Effector memory CD8-positive, alpha-beta T cell (primary cell): ENCODE measurements at places on chromosomes 16 and 17.

DNA sequence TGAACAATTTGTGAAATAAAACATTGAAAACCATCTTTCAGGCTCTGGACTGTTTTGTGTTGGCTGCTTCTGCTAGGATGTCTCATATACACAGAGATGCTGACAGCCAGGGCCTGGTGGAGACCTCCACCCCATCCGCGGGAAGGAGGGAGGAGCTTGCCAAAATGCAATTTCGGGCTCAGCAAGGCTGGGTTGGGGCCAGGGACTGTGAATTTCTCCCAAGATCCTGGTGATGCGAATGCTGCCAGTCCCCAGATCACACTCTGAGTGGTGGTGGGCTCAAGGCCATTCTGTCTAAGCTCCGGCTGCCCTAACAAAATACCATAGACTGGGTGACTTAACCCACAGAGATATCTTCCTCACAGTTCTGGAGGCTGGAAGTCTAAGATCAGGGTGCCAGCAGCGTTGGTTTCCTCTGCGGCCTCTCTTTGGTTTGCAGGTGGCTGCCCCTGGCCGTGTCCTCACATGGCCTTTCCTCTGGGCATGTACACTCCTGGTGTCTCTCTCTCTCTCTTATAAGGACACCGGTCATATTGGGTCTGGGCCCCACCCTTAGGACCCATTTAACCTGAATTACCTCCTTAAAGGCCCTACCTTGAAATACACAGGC is 89.8 kb downstream of the CRISPLD2 start:
- peaks cover 35% of the 10 kb centered on the region for H3K27me3 ChIP-seq
- no peaks in the 10 kb centered on the region for H3K36me3 ChIP-seq
- no peaks in the 10 kb centered on the region for H3K4me1 ChIP-seq
- no peak overlapping the region for H3K27ac ChIP-seq
- no peak for DNase-seq

GRCh38 chr17:4269915-4270314 is 6.1 kb upstream of the ANKFY1 start:
- H3K36me3 ChIP-seq, result peaks cover 19% of the 10 kb centered on the region
- no peak overlapping the region for H3K27ac ChIP-seq
- DNase-seq, result no peak
- no peak overlapping the region for H3K4me3 ChIP-seq
- peaks cover 5% of the 10 kb centered on the region for H3K4me1 ChIP-seq

GRCh38 chr16:15031179-15031578 is 24.7 kb downstream of the NTAN1 start:
- DNase-seq, result no peak
- H3K36me3 ChIP-seq, result peaks cover 70% of the 10 kb centered on the region
- H3K27me3 ChIP-seq, result no peaks in the 10 kb centered on the region
- peak overlapping the region; percentile 67 for H3K27ac ChIP-seq

- H3K27ac ChIP-seq, result no peak overlapping the region
- no peak overlapping the region for H3K4me3 ChIP-seq
- no peak for DNase-seq
- no peaks in the 10 kb centered on the region for H3K4me1 ChIP-seq
- no peaks in the 10 kb centered on the region for H3K27me3 ChIP-seq
These were observed 10.9 kb downstream of the SLC13A2 start for GRCh38 chr17:28484296-28484695.

DNA sequence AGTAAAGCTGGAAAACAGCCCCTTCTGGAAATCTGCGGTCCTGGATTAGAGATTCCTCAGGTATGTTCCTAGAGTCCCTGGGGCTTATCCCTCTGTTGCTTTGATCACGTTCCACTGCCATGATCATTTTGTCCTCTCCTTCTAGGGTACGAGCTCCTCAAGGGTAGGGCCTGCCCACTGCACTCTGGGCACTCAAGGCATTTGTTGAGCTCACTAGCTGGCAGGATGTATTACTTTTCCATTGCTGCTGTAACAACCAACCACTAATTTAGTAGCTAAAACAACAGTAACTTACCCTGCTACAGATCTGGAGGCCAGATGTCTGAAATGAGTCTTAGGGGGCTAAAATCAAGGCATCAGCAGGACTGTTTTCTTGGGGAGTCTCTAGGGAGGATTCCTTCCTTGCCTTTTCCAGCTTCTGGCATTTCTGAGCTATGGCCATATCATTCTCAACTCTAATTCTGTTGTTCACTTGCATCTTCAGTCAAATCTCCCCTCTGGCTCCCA is 65.7 kb downstream of the ARSG start:
- peak overlapping the region; percentile 86 for H3K27ac ChIP-seq
- H3K4me1 ChIP-seq, result peaks cover 45% of the 10 kb centered on the region
- DNase-seq, result no peak
- H3K36me3 ChIP-seq, result peaks cover 16% of the 10 kb centered on the region

DNA sequence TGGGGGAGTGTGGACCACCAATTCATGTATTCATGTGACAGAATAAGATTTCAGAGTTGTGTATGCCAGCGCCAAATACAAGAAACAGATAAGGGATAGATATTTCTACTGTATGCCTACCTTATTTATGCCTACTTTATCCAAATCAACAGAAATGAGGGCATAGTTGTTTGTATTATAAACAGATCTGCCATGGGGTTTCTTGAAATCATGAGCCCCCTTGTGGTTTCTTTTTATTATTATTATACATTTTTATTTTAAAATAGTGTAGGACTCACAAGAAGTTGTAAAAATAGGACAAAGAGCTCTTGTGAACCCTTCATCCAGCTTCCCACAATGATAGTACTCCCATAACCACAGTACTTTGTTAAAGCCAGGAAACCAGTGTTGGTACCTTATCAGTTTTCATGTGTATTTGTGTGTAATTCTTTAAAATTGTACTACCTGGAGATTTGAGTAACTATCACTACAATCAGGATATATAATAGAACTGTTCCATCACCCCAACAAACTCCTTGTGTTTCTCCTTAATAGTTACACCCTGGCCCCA is 229.4 kb downstream of the CCDC182 start:
- no peak overlapping the region for H3K4me3 ChIP-seq
- no peak for DNase-seq
- H3K27ac ChIP-seq, result no peak overlapping the region
- H3K36me3 ChIP-seq, result no peaks in the 10 kb centered on the region
- H3K27me3 ChIP-seq, result no peaks in the 10 kb centered on the region
- peaks cover 8% of the 10 kb centered on the region for H3K4me1 ChIP-seq

DNA sequence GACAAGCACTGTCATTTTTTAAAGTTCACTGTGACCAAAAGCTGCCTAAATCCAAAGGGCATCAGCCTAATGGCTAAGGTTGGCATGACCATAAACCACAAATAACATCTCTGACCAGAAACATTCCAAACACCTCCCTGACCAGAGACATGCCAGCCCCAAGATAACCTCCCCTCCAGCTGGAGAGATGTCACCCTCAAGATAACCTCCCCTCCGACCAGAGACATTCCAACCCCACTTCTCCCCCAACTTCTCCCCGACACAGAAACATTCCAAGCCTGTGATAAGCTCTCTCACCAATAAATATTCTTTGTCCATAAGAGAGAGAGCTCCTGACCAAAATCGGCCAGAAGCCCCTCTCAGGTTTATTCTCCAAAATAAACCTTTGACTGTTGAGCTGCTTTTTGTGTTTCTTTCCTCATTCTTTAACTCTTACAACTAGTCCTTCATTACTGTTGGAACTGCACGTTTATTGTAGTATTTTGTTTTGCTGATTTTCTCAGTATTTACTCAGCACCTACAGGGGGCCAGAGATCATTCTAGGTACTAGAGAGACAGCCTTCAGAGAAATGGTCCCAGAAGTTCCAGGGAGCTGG is 325.6 kb downstream of the SLC39A11 start:
- H3K27ac ChIP-seq, result no peak overlapping the region
- no peak for DNase-seq
- no peak overlapping the region for H3K4me3 ChIP-seq
- no peaks in the 10 kb centered on the region for H3K27me3 ChIP-seq

DNA sequence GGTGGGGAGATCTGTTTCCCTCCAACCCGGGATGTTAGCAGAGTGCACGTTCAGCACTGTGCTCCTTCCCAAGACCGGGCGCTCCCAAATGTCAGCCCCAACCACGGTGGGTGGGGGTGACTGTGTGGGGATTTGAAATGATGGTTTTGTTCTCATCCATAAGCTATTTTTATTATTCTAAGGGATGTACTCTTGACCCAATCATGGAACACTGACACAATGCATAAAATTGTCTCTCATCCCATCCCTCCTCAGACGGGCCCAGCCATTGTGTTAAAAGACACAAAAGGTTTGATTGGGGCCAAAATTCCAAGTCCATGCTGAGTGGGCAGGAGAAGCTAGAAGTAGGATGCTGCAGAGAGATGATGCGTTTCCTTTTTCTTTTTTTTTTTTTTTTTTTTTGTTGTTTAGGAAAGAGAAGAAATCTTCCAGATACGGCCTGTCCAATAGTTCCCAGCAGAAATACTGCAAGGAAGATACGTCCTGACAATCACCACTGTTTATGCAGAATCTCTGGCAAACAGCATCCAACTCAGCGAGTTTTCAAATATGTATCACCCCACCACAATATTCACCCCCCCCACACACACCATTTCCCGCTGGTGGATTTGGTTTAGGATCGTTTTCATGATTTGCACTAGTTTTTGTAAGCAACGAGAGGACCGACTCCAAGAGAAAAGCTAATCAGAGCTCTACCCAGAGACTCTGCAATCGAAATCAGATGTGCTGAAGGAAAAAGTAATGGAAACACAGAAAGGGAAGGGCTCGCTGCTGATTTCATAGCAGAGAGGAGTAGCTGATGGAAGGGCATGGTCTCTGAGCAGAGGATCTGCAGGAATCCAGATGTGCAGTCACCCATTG is 163.5 kb upstream of the DYNLRB2 start:
- H3K27ac ChIP-seq, result no peak overlapping the region
- H3K36me3 ChIP-seq, result no peaks in the 10 kb centered on the region
- DNase-seq, result no peak
- H3K4me1 ChIP-seq, result no peaks in the 10 kb centered on the region
- H3K4me3 ChIP-seq, result no peak overlapping the region

DNA sequence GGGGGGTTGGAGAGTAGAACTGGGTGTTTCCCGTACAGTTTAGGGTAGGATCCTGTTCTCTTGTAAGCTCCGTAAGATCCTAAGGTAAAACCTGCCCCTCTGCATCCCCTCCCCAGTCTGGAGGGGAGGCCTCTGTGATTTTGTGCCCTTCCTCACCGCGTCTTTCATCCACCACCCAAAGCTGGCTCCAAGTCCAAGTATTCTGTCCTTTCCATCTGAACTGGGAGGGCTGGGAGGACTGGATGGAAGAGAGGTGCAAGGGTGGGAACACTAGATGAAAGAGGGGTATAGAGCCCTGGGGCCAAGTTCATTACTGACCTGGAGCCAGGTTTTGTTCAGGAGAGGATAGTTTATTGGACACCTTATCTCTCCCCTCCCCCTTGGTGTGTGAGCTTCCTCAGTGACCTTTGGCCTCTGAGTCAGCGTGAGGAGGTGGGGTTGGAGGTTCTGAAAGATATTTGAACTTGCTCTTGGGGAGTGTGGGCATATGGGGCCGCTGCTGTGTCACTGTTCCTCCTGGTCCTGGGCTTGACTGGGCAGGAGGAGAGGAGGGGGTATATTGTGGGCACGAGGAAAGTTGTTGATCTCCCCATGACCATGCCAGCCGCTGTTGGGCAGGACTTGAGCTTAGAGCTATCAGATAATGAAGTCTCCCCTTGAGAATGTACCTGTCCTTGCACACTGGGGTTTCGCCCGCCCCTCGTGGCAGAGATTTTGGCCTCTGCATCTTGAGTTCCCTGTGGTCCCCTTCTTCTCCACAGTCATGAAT is 1.6 kb downstream of the LASP1 start:
- peak overlapping the region; percentile 98 for H3K27ac ChIP-seq
- H3K36me3 ChIP-seq, result peaks cover 66% of the 10 kb centered on the region
- H3K27me3 ChIP-seq, result no peaks in the 10 kb centered on the region
- peak; percentile 50 for DNase-seq
